M059J (cell line): ENCODE measurements at places on chromosomes 12 and 14.

GRCh38 chr14:49363821-49364751 lies 222.1 kb downstream of the RPS29 start:
- no peak for DNase-seq

DNA sequence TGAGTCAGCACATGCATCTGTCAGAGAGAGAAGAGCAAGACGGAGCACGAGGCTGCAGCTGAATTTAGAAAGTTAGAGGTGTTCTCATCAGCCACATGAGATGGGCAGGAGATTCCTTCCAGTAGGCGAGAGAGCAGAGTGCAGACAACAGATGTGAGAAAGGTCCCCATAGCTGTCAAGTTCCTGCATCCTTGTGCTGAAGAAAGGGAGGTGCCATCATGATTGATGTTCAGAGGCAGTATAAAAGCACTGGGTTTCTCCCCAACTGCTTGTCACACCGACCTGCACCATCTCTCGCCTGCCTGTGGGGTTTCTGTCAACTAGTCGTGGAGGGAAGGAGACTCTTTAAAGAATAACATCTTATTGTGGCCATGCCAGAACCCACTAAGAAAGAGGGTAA lies at the start of gene MYBPC1:
TSS of gene MYBPC1 (plus strand) at position 272 of the 400 bp plus-strand sequence. CDS start at position 372, 100 bp downstream.
- no peak for DNase-seq

DNA sequence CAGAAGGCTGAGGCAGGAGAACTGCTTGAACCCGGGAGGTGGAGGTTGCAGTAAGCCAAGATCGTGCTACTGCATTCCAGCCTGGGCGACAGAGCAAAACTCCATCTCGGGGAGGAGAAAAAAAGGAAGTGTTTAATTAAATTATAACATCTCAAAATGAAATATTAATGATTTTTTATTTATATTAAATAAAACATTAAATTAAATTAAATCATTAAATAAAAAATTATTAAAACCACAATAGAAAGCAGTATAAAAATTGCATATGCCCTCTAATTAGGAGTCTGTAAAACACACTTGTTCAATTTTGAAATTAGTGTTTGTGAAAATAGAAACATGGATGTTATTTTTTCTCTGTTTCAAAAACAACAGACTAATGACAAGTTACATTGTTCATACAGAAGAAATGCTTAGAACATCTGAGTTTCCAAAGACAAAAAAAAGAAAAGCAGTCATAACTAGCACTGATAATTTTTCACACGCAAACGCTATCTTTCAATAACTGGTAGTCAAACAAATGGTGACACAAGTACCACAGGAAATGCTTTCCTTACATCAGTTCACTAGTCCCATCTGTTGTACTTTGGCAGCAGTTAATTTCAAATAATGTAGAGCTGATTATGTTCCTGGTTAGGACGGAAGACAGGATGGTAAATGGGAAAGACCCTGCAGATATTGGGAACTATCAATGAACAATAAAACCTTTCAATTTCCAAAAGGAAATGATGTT lies 54.9 kb downstream of the HECTD4 start:
- no peak for DNase-seq

DNA sequence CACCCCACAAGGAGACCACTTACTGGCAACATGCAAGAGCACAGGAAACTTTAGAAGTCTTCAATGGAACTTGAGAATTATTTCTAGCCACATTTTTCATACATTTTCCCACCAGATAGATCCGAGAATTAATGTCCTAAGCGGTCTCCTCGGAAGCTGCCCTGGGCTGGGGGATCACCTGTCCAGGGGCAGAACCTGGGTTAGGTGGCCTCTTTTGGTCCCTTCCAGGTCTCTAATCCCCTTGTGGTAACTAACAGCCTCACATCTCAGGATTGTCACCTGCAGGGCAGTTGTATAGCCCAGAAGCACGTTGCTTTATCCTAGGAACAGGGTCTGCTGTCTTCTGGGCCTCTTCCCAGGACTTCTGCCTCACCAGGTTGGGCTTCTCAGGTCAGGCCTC lies 38.7 kb upstream of the PRMT8 start:
- DNase-seq, result no peak

GRCh38 chr12:31117203-31118011 lies 43.7 kb downstream of the DDX11 start:
- DNase-seq, result peak; percentile 23

- peak; percentile 81 for DNase-seq
Measured at GRCh38 chr14:104680806-104681688, 8.4 kb upstream of the INF2 start.

DNA sequence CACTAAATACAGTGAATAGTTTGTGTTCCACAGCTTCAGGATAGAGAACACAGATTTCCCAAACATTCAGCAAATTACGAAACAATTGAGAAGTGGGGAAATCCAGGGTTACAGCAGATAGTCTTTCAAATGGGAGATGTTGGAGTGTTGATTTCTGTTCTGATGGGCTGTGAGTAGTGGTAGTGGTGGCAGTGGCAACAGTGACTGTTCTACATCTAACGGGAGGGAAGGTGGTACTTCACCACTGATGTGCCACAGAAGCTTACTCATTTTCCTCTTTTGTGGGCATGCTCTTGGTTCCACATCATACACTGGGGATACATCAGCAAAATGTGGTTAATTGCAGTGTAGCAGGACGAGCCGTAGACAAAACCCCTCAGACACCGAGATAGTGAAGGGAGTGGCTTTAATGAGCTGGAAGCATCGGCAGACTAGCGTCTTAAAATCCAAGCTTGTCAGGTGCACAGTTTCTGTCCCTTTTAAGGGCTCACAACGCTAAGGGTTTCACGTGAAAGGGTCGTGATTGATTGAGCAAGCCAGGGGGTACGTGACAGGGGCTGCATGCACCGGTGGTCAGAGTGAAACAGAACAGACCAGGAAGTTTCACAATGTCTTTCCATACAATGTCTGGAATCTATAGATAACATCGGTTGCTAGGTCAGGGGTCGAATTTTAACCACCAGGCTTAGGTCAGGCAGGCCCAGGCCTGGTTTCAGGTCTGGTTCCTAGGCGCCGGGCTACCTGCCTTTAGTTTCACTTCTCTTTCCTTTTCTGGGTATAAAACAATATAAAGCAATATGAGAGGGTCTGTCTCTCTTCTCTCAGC lies 330.6 kb upstream of the FBXO33 start:
- no peak for DNase-seq
